ENCODE measurements at places on chromosomes 2 and 18.
A peak's percentile ranks its signal among the peaks of the same experiment; 100 is the strongest.

GRCh38 chr2:237547841-237548416 is 18.4 kb upstream of the PRLH start:
- no peak for DNase-seq

GRCh38 chr18:3248062-3248657 is 559 bp downstream of the MYL12A start:
- DNase-seq, result no peak

GRCh38 chr2:232339121-232340081 is 39.1 kb upstream of the ALPP start:
- no peak for DNase-seq

GRCh38 chr2:14923820-14924580 is 291.5 kb downstream of the LRATD1 start:
- no peak for DNase-seq

DNA sequence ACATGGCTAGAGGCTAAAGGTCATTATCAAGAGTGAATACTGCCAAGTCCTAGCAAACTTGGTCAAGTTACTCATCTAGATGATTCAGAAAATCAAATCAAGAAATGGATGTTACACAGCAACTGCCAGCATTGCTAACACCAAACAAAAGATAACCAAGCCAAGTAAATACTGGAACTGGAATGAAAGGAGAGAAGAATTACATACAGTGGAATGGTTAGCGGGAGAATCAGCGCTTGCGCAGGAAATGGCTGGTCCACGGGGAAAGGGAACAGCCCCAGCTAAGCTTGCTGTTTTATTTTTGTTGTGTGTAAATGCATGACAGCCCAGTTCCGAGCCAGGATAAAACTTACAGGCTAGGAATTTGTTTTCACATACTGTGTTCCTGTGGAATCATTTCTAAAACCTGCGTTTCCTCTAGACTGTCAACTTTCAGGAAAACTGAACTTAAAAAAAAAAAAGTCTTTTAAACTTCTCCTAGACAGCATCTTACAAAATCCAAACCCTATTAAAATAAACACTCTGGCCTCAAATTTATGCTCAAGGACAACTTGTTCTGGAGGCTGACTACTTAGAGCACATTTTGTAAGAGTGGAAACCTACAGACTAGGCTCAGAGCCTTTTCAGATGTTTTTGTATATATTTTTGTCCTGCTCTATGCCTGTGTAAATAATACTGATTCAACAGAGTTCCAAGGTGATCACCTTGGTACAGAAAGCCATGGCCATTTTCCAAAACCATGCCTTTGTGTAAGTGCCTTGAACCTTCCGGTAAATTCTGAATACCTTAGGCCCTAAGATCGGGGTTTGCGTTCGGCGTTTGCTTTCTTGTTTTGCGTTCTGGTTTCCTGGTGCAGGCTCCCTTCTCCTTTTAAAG is 30.7 kb upstream of the TXNDC2 start:
- DNase-seq, result no peak

GRCh38 chr2:61463769-61464475 is 7.0 kb downstream of the USP34 start:
- no peak for DNase-seq

DNA sequence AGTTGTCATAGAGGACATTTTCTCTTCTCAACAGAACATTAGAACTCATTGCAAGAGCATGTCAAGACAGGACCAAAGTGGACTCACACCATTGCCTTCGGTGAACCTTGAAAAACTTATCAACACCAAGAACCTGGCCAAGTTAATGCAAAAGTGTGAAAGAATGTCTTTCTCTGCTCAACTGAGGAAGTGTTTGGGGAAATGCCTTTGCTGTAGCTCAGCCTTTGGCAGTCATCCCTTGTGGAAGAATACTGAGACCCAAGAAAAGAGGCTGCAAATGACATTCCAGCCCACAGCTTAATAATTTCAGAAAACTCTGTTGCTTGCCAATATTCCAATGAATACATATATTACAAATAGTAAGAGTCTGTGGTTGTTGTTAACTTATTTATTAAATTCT is 728.8 kb upstream of the PIK3C3 start:
- DNase-seq, result no peak

GRCh38 chr2:196994764-196995163 is 68.3 kb upstream of the PGAP1 start:
- no peak for DNase-seq

DNA sequence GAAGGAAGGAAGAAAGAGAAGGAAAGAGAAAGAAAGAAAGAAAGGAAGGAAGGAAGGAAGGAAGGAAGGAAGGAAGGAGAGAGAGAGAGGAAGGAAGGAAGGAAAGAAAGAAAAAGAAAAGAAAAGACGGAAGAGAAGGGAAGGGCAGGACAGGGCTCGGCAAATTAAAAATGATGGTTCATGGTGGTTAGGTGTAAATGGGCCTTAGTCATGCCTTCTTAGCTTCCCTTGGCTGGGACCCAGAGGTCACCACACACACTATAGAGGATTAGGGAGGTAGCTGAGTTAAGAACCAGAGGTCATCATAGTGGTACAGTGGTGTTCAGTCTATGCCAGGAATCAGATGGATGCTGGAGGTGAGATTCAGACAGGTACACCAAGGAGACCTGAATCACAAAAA is 9.3 kb upstream of the ATL2 start:
- DNase-seq, result no peak

DNA sequence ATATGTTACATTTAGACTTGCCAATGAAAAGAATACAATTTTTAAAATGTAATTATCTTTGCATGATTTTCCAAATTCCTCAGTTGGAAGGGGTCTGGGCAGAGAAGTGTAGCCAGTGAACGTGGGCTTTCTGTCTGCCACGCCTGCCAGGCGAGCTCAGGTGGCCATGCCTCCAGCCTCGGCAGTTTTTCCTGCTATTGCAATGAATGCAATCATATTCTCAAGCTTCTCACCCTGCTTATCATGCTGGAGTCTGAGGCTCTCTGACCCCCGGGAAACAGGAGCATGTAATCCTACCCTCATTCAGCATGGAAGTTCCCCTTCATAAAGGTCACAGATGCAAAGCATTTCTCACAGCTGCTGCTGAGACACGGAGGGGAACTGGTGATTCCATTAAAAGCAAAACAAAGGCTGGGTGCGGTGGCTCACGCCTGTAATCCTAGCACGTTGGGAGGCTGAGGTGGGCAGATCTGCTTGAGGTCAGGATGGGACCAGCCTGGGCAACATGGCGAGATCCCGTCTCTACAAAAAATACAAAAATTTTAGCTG is 154.8 kb downstream of the MBP start:
- no peak for DNase-seq

GRCh38 chr2:37570773-37571586 is 100.5 kb downstream of the CDC42EP3 start:
- peak; percentile 74 for DNase-seq

DNA sequence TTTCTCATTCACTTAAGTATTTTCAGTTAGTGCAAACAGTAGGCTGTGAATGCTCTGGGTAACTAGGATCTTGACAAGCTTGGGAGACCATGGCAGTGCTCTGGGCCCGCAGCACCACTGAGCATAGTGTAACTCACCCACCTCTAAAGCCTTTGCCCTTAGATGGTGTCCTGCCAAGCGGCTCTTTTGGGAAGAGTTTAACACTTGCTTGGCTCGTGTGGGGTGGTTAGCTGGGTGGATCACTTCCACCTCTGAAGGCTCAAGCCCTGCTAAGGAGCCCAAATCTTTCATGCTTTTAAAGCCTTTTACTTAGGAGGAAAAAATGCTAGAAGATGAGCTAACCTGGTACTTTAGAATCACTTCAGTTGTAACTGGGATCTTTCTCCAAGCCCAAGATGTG is 33.9 kb downstream of the PTPN18 start:
- DNase-seq, result no peak

- no peak for DNase-seq
Observed at GRCh38 chr2:112483042-112483473, 1.1 kb downstream of the TTL start.

DNA sequence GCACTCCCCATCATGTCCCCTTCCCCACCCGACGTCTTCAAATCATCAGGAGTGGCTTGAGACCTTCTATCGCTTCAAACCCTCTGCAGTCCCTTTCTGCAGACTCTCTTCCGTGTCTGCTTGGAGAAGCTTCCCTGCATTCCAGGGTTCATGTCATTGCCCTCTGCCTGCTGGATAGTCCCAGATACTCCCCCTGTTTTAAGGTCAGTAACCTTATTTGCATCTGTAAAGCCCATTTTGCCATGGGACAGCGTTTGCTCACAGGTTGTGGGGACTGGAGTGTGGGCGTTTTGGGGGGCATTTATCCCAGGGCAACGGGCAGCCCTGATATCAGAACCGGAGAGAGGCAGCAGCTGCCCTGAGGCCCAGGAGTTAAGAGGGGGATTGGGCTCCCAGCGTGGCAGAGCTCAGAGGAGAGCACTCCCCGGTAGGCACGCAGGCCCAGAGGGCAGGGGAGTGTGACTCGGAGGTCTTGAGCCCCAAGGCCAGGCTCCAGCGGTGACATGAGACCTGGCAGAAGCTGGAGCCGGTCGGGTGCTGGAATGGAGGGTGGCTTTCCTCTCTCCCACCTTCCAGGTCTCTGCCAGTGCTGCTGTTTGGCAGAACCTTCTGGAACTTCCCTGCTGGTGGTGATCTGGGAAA is 73.8 kb downstream of the RTP5 start:
- no peak for DNase-seq

- DNase-seq, result no peak
Observed at GRCh38 chr2:40225670-40226210, 226.2 kb downstream of the SLC8A1 start.

- DNase-seq, result no peak
Observed at GRCh38 chr18:56565551-56566345, 72.6 kb downstream of the TXNL1 start.

DNA sequence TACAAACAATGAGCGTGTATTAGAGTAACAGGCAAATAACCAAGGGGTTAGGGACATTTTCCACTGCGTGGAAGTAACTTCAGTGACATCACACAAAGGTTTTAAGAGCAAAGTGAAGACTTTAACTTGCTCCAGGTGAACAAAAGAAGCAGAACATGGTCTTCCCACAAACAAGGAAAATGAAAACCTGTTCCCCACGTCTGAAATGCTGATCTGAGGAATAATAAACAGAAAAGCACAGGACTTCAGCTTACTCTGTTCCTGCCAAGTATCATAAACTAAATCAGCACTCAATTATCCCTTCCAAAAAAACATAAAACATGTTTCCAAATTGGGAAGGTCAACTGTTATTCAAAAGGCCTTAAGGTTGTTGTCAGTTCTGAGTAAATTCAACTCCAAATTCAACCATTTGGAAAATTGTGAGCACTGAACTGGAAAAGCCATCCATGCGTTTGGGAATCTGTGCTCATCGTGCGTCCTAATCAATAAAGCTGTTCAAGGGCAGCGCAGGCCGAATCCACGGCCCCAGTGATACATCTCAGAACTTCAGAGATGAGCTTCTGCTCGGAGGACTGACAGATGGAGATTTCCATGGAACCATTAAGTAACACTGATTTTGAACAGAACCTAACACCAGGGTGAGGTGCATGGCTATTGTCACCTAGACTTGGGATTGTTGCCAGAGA is 7.7 kb upstream of the SNTG2 start:
- DNase-seq, result no peak

DNA sequence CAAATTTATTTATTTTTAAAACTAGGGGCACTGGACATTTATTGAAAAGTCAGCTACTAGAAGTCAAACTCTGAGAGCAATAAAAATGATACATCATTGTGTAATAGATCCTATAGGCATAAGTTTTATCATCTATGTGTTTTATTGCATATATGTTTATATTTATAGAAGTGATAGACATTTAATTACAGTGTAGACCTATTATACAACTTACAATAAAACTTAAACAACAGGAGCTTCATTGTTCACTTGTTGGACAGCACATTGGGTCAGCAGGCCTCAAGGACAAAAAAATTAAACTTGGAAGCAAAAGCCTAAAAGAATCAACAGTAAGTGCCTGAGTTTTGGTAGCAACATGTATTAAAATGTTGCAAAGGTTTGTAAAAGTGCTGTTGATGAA is 15.0 kb upstream of the ACTR2 start:
- DNase-seq, result no peak

DNA sequence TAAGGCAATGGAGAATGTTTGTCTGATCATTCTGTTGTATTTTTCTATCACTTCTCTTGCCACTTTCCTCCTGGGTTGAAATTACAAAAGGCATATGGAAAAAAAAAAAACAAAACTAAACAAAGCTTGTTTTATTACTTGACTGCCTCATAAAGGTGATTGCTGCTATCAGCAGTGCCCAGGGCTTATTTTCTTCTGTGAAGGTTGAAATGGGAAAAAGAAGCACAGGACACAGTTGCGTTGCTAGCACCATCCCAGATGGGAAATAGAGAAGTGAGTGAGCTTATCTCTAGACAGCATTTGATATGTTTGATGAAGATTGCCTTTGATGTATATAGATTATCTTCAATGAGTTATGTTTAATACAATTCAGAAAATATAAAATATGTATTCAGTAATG is 633.8 kb upstream of the ZNF804A start:
- DNase-seq, result no peak

DNA sequence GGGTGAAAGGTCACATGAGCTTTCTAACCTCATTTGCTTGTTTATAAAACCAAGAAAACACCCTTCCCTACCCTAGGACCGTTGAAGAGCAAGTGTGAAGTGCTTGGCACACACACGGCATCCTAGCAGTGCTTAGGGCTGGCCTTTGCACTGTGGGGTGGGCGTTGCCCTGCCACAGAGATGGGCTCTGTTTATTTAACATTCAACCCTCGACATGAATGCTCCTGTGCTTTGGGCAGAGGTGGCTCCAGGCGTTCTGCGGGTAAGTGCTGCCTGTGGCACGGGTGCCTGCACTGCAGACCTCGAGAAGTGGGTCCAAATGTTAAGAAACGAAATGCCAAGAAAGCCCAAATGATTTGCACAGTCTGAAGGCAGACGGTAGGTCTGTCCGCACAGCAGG is 170.1 kb downstream of the FHOD3 start:
- DNase-seq, result no peak

GRCh38 chr2:182144041-182144775 is 158.6 kb downstream of the PPP1R1C start:
- DNase-seq, result no peak

DNA sequence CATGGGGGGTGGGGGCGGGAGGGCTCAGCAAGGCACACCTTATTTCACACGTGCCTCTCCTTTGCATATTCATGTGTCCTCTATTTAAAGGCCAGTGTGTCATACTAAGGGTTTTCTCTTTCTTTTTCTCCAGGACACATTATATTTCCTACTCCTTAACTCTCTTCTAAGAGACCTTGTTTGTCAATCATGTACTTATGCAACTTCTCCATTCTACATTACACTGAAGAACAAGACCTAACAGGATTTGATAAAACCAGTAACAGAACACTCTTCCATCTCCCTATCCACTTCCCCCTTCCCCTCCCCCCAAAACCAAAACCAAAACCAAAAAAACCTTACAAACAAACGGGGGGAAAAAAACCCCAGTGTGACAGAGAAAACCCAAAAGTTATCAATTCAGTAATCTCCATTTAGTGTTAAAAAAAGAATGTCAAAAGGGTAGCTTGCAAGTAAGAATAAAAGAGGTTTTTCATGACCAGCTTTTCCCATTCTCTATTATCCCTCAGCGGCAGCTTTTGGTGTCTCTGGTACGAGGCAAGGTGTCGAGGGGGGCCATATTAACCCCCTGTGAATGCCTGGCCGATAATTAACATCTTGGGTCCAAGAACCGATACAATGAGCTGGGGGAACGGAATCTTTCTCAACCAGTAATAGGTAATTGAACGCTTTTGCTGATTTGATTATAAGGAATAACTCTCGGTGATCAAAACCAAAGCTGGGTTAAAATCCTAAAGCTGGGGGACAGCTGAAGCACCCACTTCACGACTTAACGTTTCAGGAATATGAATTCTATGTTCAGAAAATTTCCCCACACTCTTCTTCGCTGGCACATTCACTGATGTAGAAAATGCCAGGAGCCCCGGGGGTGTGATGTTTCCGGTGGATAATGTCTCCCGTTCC is 191.0 kb upstream of the TCF4 start:
- DNase-seq, result no peak

- DNase-seq, result no peak
Observed at GRCh38 chr2:98027538-98027937, 31.8 kb upstream of the TMEM131 start.

All from stimulated activated naive CD8-positive, alpha-beta T cell treated with anti-CD3 and anti-CD28 coated beads, Interleukin-15, amount 100 ng/mL, for 72 hours (primary cell).